ENCODE measurements at places on chromosomes 4 and X.

DNA sequence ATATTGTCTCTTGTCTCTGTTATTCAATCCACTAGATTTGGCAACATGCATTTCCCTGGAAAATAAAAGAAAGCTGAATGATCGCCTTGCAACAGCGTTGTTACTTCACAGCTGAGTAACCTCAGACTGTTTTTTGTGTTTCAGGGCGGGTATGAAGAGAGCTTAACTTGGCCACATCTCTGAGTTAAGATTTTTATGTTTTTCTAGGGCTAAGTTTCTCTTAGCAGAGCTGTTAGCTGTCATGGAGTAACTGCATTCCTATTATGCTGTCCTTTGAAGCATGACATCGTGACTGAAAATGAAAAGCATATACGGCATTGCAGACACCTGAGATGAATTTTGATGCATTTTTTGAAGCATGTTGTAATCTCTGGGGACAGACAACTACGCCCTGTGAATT lies 1798.9 kb downstream of the PCDH7 start:
- DNase-seq = no peak

- no peak for DNase-seq
Measured at GRCh38 chr4:17273047-17273446, 238.8 kb downstream of the QDPR start.

- no peak for DNase-seq
Measured at GRCh38 chr4:172985552-172985951, 183.1 kb upstream of the GALNT7 start.

DNA sequence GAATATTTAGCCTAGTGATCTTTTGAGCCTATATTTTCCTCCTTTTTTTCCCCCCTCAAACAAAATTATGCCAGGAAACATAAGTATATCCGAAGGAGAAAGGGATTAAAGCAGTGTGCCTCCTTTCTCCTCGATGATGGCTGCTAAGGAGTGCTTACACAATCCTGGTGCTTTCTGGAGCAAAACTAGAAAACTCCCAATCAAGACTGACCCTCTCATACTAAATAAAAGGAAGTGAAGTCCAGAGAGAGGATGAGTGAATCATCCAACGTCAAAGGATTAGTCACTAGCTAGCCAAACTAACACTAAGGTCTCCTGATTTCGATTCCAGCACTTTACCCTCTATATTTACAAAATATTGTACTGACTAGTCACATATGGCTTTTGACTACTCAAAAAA lies 146.8 kb downstream of the PPP3CA start:
- DNase-seq = peak; percentile 57

DNA sequence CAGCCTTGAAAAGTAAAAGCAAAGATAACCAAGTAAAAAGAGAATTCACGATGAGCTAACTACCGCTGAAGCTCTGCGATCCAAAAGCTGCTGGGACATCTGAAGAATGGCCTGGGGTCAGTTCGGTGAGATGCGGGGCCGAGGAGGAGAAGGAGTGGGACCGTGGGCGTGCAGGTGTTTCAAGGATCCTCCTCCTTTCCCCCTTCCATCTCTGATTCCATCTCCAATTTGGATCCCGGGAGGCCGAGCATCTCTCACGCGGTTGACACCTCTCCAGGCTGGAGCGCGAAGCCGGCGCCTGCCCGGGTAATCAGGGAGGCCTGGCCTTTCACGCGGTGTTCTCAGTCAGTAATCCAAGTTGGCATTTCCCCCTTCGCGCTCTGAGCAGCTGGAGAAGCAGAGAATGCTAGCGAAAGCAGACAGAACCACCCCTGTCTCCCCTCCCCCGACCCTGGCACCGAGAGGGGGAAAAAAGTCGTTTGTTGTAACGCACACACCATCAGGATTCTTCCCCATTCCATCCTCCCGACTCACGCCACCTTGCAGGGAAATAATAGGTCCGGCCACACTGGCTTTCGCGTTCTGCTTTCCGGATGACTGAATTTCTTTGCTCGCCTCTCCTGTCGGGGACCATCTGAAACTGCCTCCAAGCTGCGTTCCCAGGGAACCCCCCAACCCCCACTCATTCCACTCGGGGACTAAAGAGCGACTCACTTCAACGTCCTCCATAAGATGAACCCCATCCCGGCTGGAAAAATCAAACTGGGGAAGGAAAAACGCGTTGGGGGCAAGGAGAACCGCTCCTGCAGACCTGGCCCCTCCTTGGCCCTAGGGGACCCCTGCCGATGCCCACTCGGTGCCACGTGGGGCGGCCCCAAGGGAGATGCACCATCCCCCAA lies 6.5 kb downstream of the NEUROG2 start:
- DNase-seq = no peak

GRCh38 chr4:73010789-73011628 lies 58.5 kb downstream of the COX18 start:
- DNase-seq = no peak

GRCh38 chr4:127188847-127189246 lies 443.9 kb upstream of the INTU start:
- no peak for DNase-seq

- DNase-seq = no peak
Measured at GRCh38 chrX:129938081-129938480, 32.1 kb downstream of the UTP14A start.

- DNase-seq = no peak
Measured at GRCh38 chrX:71650333-71650969, 16.9 kb upstream of the LOC101059915 start.

DNA sequence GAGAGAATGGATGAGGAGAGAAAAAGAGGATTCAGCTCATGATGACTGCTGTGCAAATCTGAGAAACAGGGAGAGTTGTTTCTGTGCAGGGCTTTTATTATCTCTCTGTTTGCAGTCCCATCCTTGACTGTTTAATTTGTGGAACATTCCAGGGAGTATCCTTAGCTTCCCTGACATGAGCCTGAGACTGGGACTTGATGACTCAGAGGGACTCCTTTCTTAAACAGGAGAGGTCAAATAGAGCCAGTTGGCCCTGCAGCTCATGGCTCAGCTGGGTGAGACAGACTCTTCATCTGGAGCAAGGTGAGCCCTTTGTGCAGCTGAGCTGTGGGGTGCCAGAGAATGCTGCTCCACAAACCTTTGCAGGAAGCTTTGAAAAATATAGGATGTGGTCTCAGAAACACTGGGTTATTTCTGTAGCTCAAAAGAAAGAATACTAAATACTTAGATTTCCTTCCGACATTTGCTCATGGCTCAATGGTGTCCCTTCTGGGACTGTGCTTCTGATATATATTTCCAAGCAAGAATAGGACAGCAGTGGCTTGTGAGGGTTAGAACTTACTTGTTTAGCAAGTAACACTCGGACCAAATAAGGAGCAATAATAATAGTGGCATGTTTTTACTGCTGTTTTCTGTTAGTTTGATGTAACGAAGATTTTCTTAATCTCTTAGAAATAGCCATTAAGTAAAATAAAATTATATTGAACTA lies 14.5 kb downstream of the ARHGAP24 start:
- DNase-seq = no peak

GRCh38 chr4:186481998-186482790 lies 73.2 kb downstream of the MTNR1A start:
- DNase-seq = no peak

- DNase-seq = no peak
Measured at GRCh38 chr4:36325499-36325898, 44.1 kb downstream of the DTHD1 start.

- no peak for DNase-seq
Measured at GRCh38 chr4:8504279-8505007, 63.9 kb downstream of the TRMT44 start.

- no peak for DNase-seq
Measured at GRCh38 chrX:150148749-150149672, 210.7 kb upstream of the EOLA2 start.

DNA sequence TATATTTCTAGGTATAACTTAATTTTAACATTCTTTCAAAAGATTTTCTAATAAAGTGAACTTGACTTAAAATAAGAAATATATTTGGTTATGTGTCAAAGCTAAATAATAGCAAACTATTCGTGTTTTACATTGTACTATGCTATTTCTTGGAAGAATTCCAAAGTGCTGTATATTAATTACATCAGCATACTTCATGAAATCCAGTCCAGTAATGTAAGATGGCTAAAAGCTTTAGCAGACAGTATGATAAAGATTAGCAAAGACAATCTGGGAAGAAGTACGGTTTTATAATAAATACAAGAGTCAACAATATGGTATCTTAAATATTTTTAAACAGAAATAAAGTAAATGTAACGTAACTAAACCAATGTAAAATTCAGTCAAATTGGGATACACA lies 125.7 kb downstream of the FSTL5 start:
- no peak for DNase-seq

- peak; percentile 76 for DNase-seq
Measured at GRCh38 chr4:158667651-158668198, 4.0 kb downstream of the C4orf46 start.

DNA sequence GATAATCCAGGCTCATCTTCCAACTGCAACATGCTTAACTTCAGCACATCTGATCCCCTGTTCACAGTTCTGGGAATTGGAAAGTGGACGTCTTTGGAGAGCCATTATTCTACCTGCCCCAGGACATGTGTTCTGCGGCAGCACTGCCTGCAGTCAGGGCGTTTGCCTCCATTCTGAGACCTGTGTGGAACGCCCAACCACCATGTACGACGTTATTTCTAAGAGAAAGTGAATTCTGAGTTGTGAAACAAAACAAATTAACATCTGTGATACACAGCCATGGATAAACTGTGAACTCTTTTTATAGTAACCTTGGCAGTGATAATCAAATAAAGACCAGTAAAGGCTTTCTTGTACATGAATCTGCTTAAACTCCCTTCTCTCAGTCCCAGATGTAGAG lies 195.8 kb downstream of the AASDH start:
- no peak for DNase-seq

All from HL-60 (cell line).